ENCODE measurements at places on chromosomes 13 and 19.
A peak's percentile ranks its signal among the peaks of the same experiment; 100 is the strongest.

DNA sequence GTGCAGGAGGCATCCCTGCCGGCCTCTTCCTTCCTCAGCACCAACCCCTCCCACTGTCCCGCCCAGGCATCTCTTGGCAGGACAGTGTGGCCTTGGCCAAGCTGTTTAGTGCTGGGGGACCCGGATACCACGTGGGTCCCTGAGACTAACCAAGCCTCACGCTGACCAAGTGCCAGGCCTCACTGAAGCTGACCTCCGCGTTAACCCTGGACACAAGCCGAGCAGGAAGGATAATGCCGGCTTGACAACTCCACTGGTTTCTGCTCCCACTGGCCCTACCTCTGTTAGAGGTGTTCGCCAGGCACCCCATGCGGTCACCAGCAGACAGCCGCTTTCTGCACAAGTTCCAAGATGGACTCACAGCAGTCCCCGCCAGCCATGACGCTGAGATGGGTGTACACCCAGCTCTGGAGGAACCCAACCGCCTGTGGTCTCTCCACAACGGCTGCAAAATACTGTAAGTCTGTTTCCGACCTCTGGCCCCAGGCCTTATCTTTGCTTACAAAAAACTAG lies 12.4 kb downstream of the GRTP1 start:
- no peak for DNase-seq

- DNase-seq: no peak
Measured at GRCh38 chr13:28455580-28456194, 39.2 kb downstream of the FLT1 start.

DNA sequence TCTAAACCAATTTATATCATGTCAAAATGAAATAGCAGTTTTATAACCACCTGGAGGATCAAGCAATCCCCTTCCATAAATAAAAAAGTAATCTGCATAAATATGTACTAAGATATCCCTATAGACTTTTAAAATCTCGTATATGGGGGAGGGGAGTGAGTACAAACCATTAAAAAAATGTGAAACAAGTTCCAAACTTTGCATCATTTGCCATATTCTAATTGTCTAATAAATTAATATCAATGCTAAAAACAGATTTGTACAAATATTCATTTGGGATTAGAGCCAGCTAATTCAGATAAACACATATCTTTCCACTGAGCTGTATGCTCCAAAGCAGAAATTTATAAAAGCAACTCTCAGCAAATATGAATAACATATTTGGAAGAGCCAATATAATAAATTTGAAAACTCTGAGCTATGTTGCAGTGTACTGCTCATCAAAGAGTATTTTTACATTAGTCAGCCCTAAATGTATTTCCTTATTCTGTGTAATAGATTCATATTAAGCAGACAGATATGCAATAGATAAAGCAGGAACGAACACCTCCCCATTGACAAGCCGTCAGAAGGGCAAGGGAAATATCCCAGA lies 970.2 kb downstream of the EFNB2 start:
- no peak for DNase-seq

DNA sequence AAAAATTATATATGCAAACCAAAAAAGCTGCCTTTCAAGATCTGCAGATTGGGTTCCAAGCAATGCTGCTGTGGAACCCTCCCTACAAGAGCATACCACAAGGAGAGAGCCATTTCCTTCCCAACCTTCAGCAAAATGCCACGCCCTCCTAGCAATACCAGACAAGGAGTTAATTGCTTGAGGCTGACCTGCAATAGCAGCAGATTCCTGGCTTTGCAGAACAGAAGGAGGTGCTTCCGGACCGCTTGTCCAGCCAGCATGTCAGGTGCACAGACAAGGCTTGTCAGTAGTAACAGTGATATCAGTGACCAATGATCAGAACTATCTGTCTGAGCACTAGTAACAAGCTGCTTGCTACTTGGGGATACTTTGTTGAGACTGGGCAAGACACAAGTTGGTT lies 301.6 kb downstream of the FGF14 start:
- DNase-seq: no peak

GRCh38 chr19:50812474-50812873 lies 11.1 kb downstream of the KLK1 start:
- no peak for DNase-seq

GRCh38 chr19:23440791-23441190 lies 45.5 kb upstream of the ZNF91 start:
- peak; percentile 4 for DNase-seq

DNA sequence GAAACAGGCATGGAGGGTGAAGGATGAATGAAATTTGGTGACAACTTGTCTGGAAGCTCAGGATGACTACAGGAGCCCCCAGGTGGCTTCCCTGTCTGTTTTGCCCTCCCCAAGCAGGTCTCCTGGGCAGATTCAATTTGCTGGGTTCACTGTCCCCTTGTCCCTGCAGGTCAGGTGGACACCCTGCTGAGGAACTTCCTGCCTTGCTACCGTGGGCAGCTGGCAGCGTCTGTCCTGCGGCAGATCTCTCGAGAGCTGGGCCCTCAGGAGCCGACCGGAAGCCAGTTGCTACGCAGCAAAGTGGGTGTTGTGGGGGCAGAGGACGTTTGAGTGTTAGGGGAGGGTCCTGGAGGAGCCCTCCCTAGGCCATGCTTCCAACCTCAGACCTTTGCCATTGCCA lies 19.1 kb downstream of the PGLS start:
- no peak for DNase-seq

GRCh38 chr19:16160943-16161560 lies 12.3 kb downstream of the CIB3 start:
- no peak for DNase-seq

DNA sequence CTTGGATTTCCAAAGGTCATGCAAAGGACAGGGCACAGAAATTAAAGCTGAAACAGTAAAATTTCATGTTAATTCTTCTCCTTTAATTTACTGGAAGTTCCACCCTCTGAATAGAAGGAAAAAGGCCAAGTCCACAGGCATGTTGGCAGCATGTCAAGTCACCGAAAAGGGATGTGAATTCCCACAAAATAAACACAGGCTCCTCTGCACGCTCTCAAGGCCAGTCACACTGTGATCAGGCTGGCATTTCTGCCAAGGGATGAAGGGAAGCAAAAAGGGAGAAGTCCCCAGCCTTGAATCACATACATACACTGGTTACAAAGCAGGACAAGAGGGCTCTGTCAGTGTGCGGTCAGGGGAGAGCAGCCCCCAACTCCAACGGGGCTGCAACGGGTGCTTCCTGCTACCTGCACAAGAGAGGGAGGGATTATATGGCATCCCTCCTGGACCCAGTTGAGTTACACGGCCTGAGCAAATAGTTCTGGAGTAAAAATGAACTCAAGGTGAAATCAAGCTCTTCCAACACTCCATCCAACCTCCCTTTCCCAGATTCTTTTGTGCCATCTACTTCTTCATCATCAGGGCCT lies 6.9 kb downstream of the DCLK1 start:
- DNase-seq: no peak

GRCh38 chr13:39405596-39406205 lies 197.3 kb downstream of the LHFPL6 start:
- DNase-seq: no peak

GRCh38 chr13:21910546-21910945 lies 239.7 kb downstream of the FGF9 start:
- DNase-seq: no peak

GRCh38 chr13:79799059-79799867 lies 318.3 kb downstream of the NDFIP2 start:
- DNase-seq: no peak

GRCh38 chr13:42777467-42777866 lies 3.9 kb upstream of the FAM216B start:
- no peak for DNase-seq

GRCh38 chr13:112619730-112620631 lies 32.0 kb upstream of the TUBGCP3 start:
- DNase-seq: no peak

DNA sequence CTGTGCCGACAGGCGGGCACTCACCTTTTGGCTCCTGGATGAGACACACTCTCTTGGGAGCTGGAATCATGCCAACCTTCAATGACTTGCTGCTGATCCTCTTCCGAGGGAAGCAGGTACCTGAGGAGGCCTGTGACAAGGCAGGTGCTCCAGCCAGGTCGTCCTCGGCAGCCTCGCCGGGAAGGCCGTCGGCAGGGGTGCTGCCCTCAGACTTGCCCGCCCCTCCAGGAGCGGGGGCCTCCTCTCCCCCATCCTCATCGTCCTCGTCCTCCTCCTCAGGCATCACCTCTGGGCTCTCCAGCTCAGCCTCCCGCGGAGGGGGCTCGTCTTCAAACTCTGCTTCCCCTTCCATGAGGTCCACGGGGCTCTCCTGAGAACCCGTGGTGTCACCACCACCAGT lies 29.2 kb downstream of the SUGP2 start:
- DNase-seq: no peak

DNA sequence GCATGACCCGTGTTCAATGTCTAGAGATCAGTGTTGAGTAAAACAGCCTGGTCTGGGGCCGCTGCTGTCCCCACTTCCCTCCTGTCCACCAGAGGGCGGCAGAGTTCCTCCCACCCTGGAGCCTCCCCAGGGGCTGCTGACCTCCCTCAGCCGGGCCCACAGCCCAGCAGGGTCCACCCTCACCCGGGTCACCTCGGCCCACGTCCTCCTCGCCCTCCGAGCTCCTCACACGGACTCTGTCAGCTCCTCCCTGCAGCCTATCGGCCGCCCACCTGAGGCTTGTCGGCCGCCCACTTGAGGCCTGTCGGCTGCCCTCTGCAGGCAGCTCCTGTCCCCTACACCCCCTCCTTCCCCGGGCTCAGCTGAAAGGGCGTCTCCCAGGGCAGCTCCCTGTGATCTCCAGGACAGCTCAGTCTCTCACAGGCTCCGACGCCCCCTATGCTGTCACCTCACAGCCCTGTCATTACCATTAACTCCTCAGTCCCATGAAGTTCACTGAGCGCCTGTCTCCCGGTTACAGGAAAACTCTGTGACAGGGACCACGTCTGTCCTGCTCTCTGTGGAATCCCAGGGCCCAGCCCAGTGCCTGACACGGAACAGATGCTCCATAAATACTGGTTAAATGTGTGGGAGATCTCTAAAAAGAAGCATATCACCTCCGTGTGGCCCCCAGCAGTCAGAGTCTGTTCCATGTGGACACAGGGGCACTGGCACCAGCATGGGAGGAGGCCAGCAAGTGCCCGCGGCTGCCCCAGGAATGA lies 1.5 kb upstream of the CEACAM5 start:
- peak; percentile 88 for DNase-seq

DNA sequence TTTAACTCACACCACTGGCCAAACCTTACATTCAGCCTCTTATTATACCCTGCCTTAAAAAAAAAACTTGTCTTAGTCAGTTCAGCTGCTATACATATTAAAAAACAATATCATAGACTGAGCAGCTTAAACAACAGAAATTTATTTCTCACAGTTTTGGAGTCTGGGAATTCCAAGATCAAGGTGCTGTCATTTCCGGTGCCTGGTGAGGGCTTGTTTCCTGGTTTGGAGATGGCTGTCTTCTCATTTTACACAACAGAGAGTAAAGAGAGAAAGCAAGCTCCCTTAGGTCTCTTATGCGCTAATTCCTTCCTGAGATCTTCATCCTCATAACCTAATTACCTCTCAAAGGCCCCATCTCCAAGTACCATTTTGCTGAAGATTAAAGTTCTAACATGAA lies 769.2 kb downstream of the DIAPH3 start:
- no peak for DNase-seq

DNA sequence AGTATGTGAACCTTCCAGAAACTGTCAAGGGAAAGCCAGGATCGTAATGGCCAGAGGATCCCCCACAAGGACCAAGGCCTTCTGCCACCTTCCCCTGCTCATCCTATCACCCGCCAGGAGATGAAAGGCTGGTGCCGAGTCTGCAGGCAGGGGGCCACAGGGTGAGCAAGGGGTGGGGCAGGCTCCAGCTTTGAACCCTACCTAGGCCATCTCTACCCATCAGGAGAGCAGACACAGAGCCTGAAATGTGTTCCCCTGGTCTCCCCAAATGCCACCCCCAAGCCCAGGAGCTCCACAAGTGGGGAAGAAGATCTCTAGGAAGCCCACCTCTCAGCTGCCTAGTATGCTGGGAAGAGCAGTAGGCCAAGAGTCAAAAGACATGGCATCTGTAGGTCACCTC lies 95.1 kb downstream of the KCTD15 start:
- DNase-seq: no peak

DNA sequence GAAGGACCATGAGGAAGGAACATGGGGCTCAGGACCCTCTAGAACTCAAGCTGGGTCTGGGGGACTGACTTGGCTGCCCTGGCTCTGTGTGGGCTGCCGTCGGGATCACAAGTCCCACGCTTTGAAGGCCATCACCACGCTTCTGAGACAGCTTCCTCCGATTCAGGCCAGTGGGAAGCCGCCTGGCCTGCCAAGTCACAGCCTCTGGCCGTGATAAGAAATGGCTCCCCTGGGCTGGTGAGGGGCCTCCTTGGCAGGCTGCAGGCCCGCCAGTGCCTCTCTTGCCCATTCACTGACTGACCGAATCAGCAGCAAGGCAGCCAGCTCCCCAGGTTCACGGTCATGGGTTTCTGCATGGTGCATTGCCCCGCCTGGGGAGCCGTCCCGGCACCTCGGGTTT lies 48.8 kb downstream of the COMP start:
- DNase-seq: no peak

GRCh38 chr13:99157046-99157445 lies 43.6 kb upstream of the UBAC2 start:
- no peak for DNase-seq

DNA sequence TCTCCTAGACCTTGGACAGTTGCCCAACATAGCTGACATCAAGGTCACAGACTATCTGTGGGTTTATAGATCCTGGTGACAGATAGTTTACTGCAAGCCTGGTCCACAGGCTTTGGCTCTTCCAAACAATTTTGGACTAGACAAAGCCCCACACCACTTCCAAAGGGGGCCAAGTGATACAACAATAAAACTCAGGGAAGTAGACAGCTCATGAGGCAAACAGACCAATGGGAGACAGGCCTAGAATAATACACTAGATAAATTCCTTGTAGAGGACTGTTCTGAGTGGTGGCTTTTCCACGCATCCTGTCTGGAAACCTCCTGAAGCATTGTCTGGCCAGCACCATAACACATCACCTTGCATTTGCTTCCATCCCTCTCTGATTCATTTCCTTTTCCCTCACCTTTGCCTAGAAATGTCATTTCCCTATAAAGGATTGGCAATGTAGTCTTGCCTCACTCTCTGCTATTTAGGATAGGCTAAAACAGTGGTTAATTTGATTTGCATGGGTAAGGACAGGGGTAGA lies 284.2 kb downstream of the POU4F1 start:
- DNase-seq: no peak

DNA sequence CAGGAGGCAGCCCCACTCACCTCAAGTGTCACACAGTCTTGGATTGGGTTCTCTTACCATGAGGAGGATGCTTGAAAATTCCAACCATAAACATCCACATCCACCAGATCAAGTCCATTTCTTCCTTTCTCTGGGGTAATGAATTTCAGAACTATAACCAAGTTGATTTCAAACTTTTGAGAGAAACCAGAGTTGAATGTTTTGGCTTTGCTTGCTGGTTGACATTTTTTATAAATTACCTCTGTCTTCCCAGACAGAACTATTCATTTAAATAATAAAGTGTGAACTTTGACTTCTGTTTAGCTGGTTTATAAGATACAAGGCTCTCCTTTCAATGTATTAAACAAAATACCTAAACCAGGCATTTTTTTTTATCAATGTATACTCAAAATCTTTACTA lies 550.7 kb downstream of the KCTD12 start:
- DNase-seq: no peak

GRCh38 chr19:49904136-49904535 lies 7.4 kb upstream of the IL4I1 start:
- DNase-seq: no peak

- no peak for DNase-seq
Measured at GRCh38 chr19:47633996-47634395, 25.1 kb downstream of the BICRA start.
